ENCODE measurements at places on chromosomes 6 and 20.

GRCh38 chr6:170046791-170047626 is 243.9 kb downstream of the DLL1 start:
- no peak for DNase-seq

- DNase-seq = no peak
Observed at GRCh38 chr6:96276856-96277255, 244.8 kb upstream of the UFL1 start.

GRCh38 chr20:7673841-7674240 is 266.4 kb downstream of the HAO1 start:
- no peak for DNase-seq

DNA sequence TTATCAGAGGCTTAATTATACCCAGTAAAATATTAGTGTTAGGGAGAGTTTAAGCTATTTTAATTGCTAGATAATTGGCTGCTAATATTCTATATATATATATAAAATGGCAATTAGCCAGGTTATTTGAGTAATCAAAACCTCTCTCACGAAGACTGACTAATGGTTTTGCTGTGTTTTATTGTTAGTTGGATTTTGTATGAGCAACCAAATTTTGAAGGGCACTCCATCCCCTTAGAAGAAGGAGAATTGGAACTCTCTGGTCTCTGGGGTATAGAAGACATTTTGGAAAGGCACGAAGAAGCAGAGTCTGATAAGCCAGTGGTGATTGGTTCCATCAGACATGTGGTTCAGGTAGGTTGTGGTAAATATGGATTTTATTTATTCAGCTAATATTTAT is 102.2 kb downstream of the RTN4IP1 start:
- no peak for DNase-seq

DNA sequence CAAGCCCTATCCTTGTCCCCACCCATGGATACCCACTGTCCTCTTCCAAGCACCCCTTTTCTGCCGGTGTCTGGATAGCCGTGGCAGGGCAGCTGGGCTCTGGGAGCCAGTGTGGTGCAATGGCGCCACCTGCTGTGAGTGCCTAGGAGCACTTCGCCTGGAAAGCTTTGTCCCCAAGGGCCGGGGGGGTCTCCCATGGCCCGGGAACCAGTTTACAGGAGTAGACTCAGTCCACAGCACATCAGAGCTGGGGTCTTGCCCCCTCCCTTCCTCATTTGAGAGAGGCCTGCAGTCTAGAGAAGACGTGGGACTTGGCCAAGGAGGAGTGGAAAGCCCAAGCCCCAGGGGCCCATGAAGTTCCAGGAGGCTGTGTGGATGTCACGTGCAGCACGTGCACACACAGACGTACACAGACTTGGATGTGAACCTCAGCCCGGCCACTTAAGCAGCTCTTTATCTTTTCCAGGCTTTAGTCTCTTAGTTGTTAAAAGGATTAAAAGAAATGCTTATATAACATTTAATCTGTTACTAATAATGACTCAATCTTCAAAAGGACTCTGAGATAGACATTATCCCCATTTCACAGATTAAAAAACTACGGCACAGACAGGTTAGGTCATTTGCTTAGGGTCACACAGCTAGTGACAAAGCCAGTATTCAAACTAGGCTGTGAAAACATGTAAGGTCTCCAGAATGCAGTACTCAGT is 40.9 kb upstream of the CDH22 start:
- peak; percentile 54 for DNase-seq

GRCh38 chr6:90197854-90198496 is 98.7 kb downstream of the BACH2 start:
- DNase-seq = no peak

GRCh38 chr6:5751525-5752390 is 255.0 kb downstream of the NRN1 start:
- DNase-seq = no peak

- no peak for DNase-seq
Observed at GRCh38 chr20:15144916-15145315, 807.5 kb upstream of the FLRT3 start.

All from ACHN (cell line).